NCI-H1092 (cell line): ENCODE measurements at places on chromosomes 4 and X.

- no peak for DNase-seq
Observed at GRCh38 chr4:26354491-26354890, 33.7 kb downstream of the RBPJ start.

- no peak for DNase-seq
Observed at GRCh38 chrX:26580021-26580420, 364.1 kb downstream of the MAGEB5 start.

DNA sequence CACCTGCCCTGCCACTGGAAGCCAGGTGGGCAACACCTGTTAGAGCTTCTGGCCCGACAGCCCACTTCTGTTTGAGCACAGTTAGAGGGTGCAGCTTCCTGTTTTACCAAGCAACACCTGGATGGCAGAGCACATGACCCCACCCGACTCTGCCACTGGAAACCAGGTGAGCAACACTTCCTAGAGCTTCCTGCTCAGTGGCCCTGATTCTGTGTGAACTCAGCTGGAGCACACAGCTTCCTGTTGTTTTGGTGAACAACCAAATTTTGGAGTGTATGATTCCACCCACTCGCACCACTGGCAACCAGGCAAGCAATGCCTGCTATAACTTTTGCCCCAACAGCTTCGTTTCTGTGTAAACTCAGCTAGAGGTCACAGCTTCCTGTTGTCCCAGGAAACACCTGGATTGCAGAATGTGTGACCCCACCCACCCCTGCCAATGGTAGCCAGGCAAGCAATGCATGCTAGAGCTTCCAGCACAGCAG, 163.8 kb upstream of the KLF8 start:
- DNase-seq, result no peak

GRCh38 chr4:151147000-151147399, 47.6 kb downstream of the RPS3A start:
- DNase-seq, result no peak

- DNase-seq, result no peak
Observed at GRCh38 chrX:97070346-97070745, 186.6 kb downstream of the RPA4 start.

- DNase-seq, result no peak
Observed at GRCh38 chr4:39685990-39686389, 11.9 kb upstream of the UBE2K start.

DNA sequence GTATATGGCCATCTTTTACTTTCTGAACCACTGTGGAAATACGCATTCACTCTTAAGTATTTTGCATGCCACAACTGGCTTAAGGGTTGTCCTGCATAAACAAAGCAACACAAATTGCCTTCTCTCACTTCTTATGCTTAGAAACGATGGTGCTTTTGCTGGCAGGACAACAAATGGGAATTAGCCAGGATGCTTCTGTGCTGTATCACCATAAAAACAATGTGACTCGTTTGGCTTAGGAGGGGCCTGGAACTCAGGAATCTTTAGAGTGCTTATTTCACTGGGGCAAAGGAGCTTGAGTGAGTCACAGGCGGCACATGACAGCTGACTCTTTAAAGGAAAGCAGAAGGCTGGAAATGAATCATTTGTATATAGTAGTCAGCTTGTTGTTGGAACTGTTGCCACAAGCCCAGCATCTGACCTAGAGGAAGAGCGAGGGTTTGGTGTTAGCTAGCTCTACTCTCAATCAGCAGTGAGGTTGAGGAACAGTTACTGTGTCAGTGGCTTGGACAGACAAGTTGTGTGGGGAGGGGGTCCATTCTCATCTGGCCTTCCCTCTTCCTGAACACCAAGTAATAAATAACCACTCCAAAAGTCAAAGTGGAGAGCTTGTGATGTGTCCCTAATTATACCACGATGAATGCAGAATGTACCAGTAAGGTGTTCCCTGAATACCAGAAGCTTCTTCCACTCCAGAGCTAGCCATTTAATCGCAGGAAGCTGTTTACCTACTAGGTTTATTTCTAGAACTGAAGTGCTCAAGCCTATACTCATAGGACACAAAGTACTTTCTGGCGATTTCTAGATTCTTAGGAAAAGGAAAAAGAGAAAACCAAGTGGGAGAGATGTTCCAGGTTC, 293.1 kb downstream of the CAMK2D start:
- no peak for DNase-seq

GRCh38 chr4:8522160-8523120, 57.8 kb upstream of the GPR78 start:
- DNase-seq, result no peak

- no peak for DNase-seq
Observed at GRCh38 chr4:47215759-47216158, 184.4 kb downstream of the GABRB1 start.

DNA sequence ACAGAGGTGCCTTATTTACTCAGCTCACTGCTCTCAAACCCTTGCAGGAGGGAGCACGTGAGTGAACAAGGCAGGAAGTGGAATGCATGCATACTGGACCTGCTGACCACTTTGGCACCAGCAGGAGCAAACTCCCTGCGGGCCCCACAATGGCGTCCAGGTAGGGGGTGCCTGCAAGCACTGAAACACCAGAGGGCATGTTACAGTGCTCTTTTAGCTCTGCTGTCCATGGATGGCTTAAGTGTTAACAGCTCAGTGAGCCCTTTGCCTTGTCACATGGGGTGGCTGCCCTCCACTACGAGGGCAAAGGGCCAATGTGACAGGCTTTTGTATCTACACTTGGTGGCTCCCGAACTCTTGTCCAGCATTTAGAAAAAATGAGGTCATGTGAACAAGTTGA, 199.5 kb upstream of the UGT8 start:
- no peak for DNase-seq

DNA sequence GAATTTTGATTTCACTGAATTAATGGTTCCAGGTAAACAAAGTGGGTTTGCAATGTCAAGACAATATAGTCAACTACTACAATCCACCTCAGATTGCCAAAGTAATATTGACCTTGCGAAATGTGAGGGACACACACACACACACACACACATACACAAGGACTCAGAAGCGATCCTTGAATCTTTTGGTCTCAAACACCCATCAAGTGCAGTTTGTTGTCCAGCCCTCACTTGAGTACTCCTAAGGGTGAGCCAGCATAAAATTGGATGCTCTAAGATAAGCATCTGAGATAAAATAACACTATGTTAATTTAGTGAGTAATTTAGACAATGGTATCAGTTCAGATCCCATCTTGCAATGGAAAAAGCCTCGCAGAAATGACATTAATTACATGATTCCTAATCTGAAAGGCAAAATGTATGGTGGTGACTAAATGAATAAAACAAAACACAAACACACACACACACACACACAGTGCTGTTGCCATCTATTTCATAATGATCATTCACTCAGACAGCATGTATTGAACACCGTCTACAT, 102.5 kb downstream of the RASL11B start:
- DNase-seq, result no peak
